ENCODE measurements at places on chromosomes 6 and 20.

- DNase-seq: no peak
Measured at GRCh38 chr6:21634582-21634981, 41.0 kb downstream of the SOX4 start.

GRCh38 chr6:160167604-160168399, 46.2 kb downstream of the SLC22A1 start:
- no peak for DNase-seq

DNA sequence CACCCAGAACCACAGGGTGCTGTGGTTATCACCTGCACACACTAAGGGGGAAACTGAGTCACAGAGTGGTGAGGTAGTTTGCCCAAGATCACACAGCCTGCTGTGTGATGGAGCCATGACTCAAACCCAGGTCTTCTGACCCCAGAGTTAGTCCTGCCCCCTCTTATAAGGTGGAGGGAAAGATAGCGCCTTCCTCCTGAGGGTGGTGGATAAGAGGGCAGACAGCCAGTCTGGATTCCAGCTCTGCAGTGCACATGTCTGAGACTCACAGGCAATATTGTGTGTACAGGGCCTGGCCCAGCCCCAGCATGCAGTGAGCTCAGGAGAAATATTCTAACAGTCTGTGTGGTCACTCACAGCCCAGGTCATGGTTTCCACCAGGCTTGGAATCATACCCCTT, 393.7 kb downstream of the CDH4 start:
- DNase-seq: no peak

GRCh38 chr6:142725024-142725770, 219.8 kb downstream of the HIVEP2 start:
- DNase-seq: no peak

- no peak for DNase-seq
Measured at GRCh38 chr20:1817577-1818211, 77.5 kb upstream of the SIRPA start.

GRCh38 chr20:654417-654750, 1.4 kb upstream of the SRXN1 start:
- DNase-seq: no peak

DNA sequence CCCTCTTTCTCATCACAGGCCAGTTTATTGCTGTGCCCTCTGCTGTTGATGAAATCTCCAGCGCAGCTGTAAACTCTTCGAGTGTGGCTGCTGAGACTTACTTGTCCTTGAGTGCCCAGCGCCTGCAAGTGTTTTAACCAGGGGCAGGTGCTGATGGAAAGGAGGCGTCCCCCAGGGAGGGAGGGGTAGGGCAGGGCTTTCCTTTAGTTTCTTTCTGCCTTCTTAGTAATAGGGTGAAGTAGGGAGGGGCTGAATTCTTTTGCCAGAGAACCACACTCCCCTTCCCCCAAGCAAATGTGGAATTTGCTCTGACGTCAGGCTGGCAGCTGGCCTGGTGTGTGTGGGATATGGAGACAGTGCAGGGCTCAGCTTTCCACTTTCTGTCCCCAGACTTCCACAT, 61.2 kb downstream of the IGF2R start:
- DNase-seq: no peak

DNA sequence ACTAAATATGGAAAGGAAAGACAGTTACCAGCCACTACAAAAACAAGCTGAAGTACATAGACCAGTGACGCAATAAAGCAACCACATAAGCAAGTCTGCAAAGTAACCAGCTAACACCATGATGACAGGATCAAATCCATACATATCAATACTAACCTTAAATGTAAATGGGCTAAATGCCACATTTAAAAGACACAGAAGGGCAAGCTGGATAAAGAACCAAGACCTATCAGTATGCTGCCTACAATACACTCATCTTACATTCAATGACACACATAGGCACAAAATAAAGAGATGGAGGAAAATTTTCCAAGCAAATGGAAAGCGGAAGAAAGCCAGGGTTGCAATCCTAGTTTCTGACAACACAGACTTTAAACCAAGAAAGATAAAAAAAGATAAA, 24.1 kb downstream of the HLA-C start:
- DNase-seq: no peak

GRCh38 chr20:35561671-35562070, 19.8 kb downstream of the ERGIC3 start:
- no peak for DNase-seq

DNA sequence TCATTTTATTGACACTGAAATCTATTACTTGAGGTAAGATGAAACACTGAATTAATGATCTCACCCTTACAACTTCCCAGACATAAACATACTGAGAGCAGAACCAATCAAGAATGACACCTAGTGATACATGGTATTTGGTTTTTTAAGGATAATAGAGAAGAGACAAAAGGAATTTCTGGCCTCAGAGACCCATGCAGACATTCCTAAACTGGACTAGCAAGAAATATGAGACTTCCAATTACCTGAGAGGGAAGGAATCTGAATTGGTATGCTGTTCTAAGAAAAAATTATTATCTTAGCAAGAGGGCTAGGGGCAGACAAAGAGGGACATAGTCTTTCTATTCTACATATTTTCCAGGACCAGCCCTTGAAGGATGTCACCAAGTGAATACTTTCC, 141.1 kb downstream of the BMP5 start:
- no peak for DNase-seq

DNA sequence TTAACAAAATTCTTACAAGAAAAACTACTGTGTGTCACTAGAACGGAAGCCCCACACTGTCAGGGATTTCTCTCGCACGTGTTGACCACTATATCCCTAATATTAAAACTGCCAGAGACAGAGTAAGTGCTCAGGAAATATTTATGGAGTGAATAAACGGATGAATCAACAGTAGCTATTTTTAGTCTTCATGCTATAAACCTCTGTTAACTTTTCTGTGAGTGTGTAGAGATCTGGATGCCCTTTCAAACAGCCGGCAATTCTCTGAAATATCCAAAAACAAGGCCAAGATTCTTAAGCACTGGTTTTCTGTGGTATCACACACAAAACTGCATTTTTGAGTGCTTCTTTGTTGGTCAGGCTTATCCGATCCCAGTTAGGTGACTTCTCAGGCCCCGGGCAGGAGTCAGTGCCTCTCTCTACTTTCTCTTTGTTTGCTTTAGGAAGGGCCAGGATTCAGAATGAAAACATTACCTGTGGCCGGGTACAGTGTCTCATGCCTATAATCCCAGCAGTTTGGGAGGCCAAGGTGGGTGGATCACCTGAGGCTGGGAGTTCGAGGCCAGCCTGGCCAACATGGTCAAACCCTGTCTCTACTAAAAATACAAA, 15.7 kb downstream of the ATP9A start:
- no peak for DNase-seq

GRCh38 chr6:136921936-136922684, at the start of gene SLC35D3:
Gene SLC35D3, plus strand, starts transcription at chr6:136922301. Its CDS starts 128 bp downstream, at chr6:136922429.
- DNase-seq: peak; percentile 36

DNA sequence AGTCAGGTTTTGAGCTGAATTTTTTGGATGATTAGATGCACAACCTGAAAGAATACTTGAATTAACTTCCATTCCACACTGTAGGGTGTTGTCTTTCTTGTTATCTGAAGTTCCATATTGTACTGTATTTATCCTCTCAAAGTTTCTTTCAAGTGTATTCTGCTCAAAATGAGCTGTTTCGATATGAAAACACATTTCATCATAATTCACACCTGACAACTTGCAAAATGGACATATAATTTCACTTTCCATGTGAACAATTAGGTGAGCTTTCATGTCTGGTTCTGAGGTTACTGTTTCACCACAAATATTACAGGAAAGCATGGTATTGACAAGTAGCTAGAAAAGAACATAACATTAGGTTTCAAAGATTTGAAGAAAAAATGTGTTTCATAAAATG, 1.7 kb downstream of the ZUP1 start:
- no peak for DNase-seq

GRCh38 chr6:91868539-91869202, 1281.8 kb upstream of the MAP3K7 start:
- DNase-seq: no peak

- no peak for DNase-seq
Measured at GRCh38 chr6:20481281-20481680, 53.0 kb upstream of the CDKAL1 start.

GRCh38 chr6:128233531-128233930, 286.9 kb downstream of the PTPRK start:
- DNase-seq: no peak

GRCh38 chr6:43610431-43610830, 18.6 kb downstream of the GTPBP2 start:
- no peak for DNase-seq

- DNase-seq: no peak
Measured at GRCh38 chr20:40953416-40953815, 75.2 kb upstream of the TOP1 start.

DNA sequence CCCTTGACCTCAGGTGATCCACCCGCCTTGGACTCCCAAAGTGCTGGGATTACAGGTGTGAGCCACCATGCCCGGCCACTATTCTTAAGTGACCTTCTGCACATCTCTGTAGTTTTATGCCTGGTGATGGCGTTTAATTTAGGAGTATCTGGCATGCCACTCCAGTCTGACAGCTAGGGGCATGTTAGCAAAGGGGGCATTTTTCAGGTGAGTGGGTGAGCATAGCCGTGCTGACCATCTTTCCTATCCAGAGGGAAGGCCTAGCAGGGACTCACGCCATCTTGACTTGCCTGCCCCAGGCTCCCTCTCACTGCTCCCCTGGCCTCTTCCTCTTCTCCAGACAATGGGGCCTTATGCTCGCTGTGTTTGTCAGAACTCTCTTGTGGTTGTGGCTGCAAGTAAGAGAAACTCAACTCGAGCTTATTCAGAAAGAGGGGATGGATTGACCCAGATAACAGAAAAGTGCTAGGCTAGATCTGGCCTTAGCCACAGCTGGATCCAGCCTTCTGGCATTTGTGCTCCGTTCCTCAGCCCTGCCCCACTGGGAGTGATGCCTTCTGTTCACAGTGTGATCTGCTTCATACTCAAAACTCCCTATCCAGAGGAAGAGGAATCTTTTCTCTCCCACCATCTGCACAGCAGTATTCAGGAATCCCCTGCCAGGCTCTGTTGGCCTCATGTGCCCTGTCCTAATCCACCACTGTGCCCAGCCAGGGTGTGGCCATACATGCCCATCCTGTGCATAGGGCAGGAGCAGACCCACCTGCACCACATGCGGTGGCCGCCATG, 174.5 kb upstream of the AKAP12 start:
- no peak for DNase-seq

DNA sequence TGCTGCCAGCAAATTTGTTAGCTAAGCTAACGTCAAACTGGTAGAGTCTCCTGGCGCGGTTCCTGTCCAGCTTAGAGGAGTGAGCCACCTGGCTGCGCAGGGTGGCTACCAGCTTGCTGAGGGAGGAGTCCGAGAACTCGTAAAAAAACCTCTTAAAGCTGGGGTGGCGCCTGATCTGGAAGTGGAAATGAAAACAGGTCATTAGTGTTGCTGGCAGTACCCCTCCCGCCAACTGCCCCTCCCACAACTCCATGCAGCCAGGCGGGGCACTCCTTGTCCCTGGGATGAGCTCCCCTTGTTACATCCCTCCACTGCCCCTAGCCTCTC, 17.3 kb downstream of the BNIP5 start:
- no peak for DNase-seq

DNA sequence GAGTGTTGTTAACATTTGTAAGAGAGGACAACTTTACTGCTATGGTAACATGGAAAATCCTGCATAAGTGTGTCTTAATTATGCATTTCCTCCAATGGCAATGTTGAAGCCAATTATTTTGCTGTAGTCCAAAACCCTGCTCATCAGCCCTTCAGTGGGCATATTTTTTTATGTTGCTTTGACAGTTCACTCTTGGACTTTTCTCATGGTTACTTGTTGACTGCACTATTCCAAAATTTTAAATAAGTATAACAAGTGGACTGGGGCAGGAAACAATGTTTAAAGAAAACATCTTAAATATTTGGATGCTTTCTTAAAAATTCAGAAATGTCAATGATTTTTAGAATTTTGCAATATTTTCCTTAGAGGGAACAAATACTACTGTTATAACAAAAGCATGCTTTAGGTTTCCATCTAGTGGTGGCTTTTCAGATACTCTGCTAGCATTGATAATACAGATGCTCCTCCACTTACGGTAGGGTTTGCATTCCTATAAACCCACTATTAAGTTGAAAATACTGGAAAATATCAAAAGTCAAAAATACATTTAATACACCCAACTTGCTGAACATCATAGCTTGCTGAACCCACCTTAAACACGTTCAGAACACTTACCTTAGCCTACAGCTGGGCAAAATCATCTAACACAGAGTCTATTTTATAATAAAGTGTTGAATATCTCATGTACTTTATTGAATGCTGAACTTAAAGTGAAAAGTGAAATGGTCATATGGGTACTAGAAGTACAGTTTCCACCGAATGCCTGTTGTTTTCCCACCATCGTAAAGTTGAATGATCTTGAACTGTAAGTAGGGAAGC, 86.4 kb downstream of the ADGRG6 start:
- no peak for DNase-seq

- DNase-seq: no peak
Measured at GRCh38 chr6:4397307-4397706, 261.9 kb upstream of the ECI2 start.

DNA sequence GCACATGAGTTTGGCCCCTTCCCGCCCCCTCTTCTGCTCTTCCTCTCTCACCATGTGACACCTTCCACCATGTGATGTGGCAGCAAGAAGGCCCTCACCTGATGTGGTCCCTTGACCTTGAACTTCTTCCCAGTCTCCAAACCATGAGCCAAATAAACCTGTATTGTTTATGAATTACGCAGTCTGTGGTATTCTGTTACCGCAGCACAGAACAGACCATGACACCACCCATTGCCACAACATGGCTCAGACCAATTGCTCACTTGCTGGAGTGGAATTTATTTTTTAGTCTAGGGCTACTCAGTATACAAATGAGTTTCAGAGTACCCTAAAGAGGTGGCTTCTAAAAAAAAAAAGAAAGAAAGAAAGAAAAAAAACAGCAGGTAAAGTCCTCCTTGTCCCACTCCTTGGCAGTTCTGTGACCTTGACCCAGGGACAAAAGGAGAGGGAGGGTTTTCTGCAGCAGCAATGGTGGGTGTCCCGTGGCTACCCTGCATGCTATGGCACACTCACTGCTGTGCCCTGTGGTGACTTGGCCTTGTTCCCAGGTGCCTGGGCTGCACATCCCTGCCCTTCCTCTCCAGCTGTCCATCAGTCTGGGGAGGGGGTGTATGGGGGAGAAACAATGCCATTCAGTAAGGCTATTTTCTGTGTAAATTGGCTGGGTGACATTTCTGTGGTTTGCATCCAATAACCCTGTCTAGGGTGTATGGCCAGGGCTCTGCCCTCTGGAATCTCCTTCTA, 5.4 kb upstream of the VSX1 start:
- no peak for DNase-seq

GRCh38 chr6:125003070-125003469, 40.8 kb downstream of the RNF217 start:
- DNase-seq: no peak

- DNase-seq: peak; percentile 79
Measured at GRCh38 chr20:2742934-2743559, 50.5 kb downstream of the EBF4 start.

DNA sequence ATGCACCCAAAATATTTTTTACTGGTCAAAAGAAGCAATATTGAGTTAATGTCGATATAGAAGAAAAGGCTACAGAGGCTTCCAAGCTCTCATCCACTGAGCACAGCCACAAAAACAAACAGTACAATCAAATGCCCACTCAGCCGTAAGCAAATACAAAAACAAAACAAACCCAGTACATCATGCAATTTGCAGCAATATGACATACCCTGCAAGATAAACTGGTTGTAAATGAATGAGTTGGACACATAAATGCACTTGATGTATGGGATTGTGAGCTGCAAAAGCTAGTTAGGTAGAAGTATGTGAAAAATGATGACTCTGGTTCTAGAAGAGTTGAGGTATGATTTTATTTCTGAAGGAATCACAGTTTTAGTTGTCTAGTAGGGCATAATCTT, 83.9 kb downstream of the SESN1 start:
- DNase-seq: no peak

- DNase-seq: no peak
Measured at GRCh38 chr6:168365422-168366165, 46.0 kb upstream of the DACT2 start.

All from activated T-cell treated with anti-CD3 and anti-CD28 coated beads, Interleukin-2, amount 50 U/mL, for 72 hours (primary cell).